ENCODE measurements at places on chromosomes 7 and 10. TPM values are rescaled to one million over a fixed set of nuclear protein-coding genes. Genes with fewer than 3 reads are reported as not detected.

TMEM243 gene
- polyA plus RNA-seq, result 13.3 TPM

CLIP2 gene
- 18.5 TPM for polyA plus RNA-seq

CPN1 gene
- polyA plus RNA-seq, result not detected

CUZD1 gene
- 0.95 TPM for polyA plus RNA-seq

SAP25 gene
- 3.5 TPM for polyA plus RNA-seq

TBXAS1 gene
- 2.8 TPM for polyA plus RNA-seq

CTBP2 gene
- 34.1 TPM for polyA plus RNA-seq

NT5C3A gene
- 31.7 TPM for polyA plus RNA-seq

PRKG1 gene
- polyA plus RNA-seq, result 38.2 TPM

INTS15 gene
- 23.5 TPM for polyA plus RNA-seq

RGS10 gene
- polyA plus RNA-seq, result 35.7 TPM

ANKRD7 gene
- polyA plus RNA-seq, result 0.33 TPM

AMZ1 gene
- 0.29 TPM for polyA plus RNA-seq

PHYHIPL gene
- polyA plus RNA-seq, result 1.1 TPM

SFRP5 gene
- polyA plus RNA-seq, result 1.1 TPM

DMBT1 gene
- not detected for polyA plus RNA-seq

CDHR1 gene
- 0.96 TPM for polyA plus RNA-seq

GPR146 gene
- polyA plus RNA-seq, result 4.4 TPM

ZPBP gene
- not detected for polyA plus RNA-seq

SCIN gene
- polyA plus RNA-seq, result 0.34 TPM

OPALIN gene
- not detected for polyA plus RNA-seq

CCL26 gene
- 1.00 TPM for polyA plus RNA-seq

SLC18A2 gene
- 0.29 TPM for polyA plus RNA-seq

C7orf33 gene
- polyA plus RNA-seq, result 1.1 TPM

CDK14 gene
- polyA plus RNA-seq, result 17.2 TPM

EBLN1 gene
- polyA plus RNA-seq, result not detected

FFAR4 gene
- 0.04 TPM for polyA plus RNA-seq

PTN gene
- 44.9 TPM for polyA plus RNA-seq

CASD1 gene
- 61.7 TPM for polyA plus RNA-seq

Data from forelimb muscle (tissue), 1 donor.